ENCODE measurements at places on chromosomes 12 and 14.

DNA sequence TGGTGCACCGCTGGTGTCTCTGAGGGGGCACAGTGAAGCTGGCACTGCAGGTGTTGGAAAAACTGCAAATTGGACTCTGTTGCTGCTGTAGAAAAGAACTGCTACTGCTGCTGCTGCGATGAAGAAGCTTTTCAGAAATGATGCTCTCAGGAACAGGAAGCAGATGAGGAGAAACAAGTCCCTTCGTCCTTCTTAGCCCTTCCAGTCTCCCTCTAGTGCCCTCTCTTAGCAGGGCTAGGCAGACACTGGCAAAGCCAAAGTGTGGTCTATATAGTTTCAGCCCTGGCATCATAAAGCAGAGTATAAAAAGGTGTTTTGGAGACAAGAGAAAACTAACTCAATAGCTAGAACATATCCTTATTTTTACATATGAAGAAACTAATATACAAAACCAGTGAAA is 174.5 kb downstream of the MYRFL start:
- DNase-seq = no peak

DNA sequence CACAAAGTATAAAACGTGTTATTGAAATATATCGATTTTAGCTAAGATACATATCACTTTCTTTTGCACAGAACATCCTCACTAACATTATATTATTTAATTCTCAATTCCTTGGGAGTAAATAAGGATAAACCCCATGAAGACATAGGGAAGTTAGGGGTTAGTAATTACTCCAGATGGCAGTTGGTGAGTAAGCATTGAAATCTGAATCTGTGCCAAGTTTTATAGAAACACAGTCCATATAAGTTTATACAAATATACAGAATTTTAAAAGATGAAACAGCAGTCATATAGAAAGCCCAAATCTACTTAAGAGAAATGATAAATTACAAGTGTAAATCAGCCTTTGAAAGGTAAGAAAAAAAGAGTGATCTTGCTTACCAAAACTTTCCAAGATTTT is 200.4 kb upstream of the SYT10 start:
- DNase-seq = no peak

DNA sequence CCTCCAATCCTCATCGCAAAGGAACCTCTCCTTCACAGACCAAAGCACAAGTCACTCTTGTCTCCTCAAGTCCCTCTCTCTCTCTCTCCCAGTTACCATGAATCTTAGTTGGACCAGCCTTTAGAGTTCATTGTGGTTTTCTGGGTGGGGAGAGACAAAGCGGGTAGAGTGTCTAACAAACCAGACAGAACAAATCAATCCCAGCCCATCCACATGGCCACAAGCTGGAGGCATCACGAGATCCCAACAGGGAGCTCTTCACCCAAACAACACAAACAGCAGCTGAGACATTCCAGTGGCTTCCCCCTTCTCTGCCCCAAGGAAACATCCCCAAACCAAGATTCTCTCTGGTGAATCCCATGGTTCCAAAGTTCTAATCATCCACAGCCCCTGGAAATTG is 22.4 kb downstream of the ACTN1 start:
- no peak for DNase-seq

DNA sequence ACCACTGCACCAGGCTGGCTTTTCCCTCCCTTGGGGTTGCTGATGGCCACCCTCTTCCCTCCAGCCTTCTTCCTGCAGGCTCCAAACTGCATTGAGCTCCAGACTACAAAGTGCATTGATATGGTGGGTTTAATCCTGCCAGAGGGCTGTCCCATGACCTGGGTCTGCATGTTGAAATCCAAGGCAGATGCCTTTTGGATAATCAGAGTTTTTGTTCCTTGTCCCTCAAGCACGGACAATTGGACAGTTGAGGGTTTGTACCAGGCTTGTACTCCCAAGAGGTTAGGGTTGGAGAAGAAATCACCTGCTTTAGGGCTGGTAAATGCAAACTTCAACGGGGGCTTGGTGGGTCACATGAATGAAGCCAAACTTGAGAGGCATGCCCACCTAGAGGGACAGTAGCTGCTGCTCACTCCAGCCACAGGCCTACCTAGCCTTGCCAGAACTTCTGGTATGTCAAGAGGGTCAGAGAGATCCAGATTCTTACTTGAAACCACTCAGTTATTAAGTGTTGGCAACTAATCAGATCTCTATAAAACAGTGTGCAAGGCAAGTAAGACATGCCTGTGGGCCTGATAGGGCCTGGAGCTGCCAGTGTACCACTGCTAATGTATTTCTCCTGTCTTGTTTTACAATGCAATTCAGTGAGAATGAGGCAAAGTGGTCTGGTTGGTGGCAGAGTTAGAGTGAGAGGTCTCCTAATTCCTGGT is 21.7 kb upstream of the KRT83 start:
- DNase-seq = no peak

DNA sequence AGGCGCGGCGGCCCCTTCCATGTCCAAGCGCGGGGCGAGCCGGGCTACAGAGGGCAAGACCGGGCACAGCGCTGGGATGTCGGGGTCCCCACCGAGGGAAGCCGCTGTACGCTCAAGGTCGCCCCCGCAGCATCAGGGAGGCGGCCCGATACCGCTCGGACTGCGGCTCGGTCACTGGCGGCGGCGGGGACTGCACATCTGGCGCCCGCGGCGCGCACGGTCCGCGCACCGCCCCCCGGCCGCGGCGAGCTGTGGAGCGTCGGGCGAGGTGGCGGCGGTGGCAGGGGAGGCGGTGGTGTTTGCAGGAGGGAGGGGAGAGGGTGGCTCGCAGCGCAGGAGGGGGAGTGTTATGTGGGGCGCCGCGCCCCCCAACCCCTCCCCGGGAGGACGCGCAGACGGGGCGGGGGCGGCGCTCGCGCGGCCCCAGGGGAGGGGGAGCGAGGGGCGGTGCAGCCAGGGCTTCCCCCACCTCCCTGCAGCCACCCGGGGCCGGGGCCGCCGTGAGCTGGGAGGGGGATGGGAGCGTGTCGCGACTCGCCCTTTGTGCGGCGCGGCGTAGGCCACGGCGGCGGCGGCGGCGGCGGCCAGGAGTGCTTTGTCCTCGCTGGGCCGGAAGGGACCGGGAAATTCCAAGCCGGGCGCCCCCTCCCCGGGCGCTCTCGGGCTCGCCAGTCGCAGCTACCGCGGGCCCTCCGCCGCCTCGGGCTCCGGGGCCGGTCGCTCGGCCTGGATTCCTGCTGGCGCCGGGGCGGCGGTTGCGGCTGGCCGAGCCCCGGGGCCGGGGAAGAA is at the start of gene NUAK1:
NUAK1 (minus strand) TSS at position 322 of the 789 bp plus-strand sequence; CDS start at position 21, 301 bp downstream.
- DNase-seq = no peak

DNA sequence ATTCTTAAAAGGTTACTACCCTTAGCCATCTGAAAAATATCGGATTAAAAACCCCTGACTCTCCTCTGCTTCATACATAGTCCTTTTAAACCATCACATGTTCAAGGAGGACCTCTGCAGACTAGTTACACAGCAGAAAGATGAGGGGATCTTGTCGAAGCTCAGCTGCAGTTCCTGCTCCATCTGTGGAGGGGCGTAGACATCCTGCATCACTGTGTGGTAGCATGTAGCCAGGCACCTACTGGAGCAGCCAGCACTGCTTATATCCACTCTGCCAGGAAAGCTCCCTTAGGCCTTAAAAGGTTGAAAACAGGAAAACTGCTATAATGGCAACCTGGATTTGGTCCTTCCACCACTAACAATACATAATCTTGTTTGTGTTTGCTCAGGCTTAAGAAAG is 57.6 kb upstream of the STRN3 start:
- no peak for DNase-seq
